Upper lobe of right lung (tissue), 1 donor: ENCODE measurements at places on chromosomes 6 and 20. TPM values are rescaled to one million over a fixed set of nuclear protein-coding genes. Genes with fewer than 3 reads are reported as not detected.

Gene AGPAT4
- total RNA-seq, result 16.6 TPM

Gene CTCFL
- total RNA-seq, result not detected

Gene IPCEF1
- 8.8 TPM for total RNA-seq

Gene BNIP5
- not detected for total RNA-seq

DNA sequence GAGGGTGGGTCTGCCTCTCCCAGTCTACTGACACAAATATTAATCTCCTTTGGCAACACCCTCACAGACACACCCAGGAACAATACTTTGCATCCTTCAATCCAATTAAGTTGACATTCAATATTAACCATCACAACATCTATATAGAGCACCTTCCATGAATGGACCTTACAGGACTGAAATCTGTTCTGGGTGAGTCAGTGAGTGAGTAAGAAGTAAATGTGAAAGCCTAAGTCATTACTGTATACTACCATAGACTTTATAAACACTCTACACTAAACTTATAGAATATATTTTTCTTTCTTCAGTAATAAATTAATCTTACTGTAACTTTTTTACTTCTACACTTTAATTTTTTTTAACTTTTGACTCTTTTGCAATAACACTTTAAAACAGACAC, 993.8 kb upstream of the MAP3K7 start:
- DNase-seq, result no peak

GRCh38 chr6:16256781-16257180, 18.4 kb downstream of the GMPR start:
- no peak for DNase-seq

DNA sequence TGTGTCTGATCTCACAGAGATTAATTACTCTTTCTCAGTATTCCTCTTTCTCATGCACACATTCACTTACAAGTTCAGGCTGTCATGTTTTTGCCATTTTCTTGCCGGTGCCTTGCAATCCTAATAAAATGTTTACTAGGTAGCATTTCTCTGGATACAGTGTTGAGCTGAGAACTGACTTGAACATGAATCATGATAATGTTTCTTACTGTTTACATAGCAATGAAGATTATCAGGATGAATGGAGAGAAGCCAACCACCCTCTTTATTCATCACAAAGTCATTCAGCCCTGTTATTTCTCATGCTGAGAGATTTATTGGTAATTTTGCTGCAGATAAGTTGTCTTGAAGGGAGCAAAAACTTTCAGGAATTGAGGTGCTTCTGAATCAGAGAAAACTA, 185.5 kb upstream of the ECI2 start:
- no peak for DNase-seq

- no peak for DNase-seq
These were observed 395.1 kb upstream of the CNR1 start for GRCh38 chr6:88561034-88561953.
